ENCODE measurements at places on chromosomes 13 and 19. TPM values are rescaled to one million over a fixed set of nuclear protein-coding genes. Genes with fewer than 3 reads are reported as not detected.
A peak's percentile ranks its signal among the peaks of the same experiment; 100 is the strongest.

Gene TNNI3
- total RNA-seq: not detected

Gene DNAJC15
- total RNA-seq: 20.8 TPM

Gene FUT1
- 0.32 TPM for total RNA-seq

Gene PSG3
- not detected for total RNA-seq

Gene CBARP
- 0.82 TPM for total RNA-seq

DNA sequence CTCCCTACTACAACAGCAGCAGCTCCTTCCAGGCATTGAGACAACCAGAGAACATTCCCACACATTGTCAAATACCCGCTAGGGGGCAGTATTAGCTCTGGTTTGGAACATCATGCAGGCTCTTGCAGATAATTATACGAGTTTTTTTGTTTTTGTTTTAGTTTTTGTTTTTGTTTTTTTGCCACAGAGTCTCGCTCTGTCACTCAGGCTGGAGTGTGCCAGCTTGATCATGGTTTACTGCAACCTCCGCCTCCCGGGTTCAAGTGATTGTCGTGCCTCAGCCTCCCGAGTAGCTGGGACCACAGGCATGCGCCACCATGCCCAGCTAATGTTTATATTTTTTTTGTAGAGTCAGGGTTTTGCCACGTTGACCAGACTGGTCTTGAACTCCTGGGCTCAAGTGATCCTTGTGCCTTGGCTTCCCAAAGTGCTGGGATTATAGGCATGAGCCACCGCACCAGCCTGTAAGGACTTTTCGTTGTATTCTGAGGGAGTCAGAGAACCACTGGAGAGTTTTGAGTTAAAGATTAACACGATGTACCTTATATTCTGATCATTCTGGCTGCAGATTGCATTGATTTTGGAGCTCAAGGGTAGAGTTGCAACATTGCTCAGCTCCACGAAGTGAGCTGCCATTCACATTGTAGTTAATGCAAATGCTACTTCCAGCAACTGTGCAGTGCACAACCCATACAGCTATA lies 41.7 kb upstream of the CEACAM20 start:
- DNase-seq: peak; percentile 72

DNA sequence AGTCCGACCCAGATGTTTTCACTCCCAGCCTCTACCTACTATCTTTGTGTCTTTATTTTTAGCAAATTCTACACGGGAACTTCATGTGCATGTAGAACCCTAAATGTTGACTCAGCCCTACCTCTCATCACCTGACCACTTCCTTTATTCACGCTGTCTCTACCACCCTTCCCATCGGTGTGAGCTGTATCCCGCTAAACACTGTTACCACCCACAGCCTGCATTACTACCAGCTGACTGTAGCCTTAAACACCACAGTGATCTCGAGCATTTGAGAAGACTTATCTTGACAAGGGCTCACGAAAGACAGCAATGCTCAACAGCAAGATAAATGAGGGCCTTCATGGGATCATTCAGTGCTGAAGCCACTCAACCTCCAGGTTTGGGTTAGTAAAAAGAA lies 15.1 kb downstream of the NCR1 start:
- DNase-seq: no peak

DNA sequence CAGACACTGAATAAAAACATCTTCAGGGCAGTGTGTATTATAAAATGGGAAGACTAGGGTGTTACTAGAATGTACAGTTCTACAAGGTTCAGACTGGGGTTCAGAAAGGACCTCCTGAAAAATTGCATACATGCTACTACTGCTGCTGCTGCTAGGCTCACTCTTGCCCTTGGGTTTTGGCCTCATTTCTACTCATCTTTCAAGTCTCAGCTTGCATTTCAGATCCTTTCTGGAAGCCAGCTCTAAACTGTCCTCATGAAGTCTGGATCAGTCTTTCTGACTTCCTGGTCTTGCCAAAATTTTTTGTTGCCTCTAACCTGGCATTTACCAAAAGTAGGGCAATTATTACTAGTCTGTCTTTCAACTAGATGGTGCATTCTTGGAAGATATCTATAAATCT lies 393.3 kb downstream of the DIAPH3 start:
- no peak for DNase-seq

DNA sequence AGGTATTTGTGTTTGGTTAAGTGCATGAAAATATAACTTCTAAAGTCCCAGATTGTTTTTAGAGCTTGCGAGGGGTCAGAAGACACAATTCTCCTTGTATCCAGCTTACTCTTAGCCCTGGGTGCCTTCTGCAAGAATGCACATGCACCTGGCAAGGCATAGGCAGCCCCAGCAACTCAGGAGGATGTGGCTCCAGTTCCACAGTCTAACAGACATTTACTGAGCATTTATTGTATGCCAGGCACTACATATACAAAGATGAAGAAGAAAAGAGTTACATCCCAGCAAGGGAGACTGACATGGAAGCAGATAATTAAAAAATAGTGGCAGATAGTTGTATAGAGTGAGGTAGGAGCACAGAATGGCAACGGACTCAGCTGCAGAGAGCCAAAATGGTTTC lies 101.1 kb upstream of the FRY start:
- DNase-seq: no peak

- DNase-seq: peak; percentile 54
Measured at GRCh38 chr19:17871878-17872250, at the start of gene SLC5A5. SLC5A5 (plus strand) TSS chr19:17871945; CDS start chr19:17872320, 375 bp downstream.

GRCh38 chr19:34171877-34172660 lies at the start of gene LSM14A:
LSM14A (plus strand) TSS chr19:34172504; CDS start chr19:34172643, 139 bp downstream.
- DNase-seq: peak; percentile 95
